Tibial nerve (tissue), 4 donors: ENCODE measurements at places on chromosomes 12 and 14.
A peak's percentile ranks its signal among the peaks of the same experiment; 100 is the strongest.

DNA sequence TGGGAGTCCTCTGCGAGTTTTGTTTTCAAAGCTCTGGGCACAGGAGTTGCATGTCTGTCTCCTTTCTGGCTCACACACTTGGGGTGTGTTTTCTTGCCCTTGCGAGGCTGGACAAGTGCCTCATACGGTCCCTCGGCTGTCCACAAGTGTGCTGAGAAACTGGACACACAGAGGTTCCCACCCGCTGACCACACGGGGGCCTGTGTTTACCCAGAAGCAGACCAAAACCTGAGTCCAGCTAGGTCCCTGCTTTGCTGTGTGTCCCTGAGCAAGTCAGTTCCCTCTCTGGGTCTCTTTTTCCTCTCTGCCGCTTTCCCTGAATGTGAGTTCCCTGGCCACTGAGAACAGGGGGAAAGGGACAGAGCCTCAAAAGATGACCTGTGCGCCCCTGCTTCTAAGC, 678 bp upstream of the OAS2 start:
- DNase-seq: no peak

DNA sequence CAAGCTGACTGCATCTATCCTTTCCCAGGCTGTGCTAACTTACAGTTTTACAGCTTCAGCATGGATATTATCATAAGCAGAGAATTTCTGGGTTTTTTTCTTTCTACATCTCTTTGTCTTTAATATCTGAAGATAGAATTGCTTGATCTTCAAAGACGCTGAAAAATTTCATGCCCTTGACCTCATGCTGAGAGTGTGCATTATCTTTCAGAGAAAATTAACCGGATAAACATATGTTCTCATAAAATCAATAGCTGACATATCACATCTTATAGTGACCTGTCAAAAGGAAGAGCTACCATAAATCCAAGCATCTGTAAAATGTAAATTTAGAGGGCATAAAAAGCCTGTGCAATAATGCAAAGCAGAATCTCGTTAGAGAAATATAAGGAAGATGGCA, 1704.1 kb upstream of the FLRT2 start:
- no peak for DNase-seq

- no peak for DNase-seq
These were observed 2.3 kb downstream of the KRT85 start for GRCh38 chr12:52364901-52365489.

DNA sequence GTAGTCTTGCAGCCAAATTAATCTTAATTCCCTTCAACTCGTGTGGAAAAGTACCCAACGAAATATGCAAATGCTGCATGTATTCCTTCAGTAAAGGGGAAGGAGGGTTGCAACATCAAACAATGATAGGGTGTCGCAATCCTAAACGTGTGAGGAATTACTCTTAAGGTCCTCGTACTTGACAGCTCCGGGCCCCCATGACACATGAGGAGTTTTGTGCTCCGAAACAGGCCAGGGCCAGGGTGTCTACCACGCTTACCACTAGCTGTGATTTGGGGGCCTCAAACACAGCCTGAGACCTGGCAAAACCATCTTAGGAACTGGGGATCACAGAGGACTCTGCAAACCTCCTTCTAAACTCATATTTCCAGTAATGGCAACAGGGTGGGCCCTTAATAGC, 20.4 kb downstream of the FOS start:
- DNase-seq: peak; percentile 85

DNA sequence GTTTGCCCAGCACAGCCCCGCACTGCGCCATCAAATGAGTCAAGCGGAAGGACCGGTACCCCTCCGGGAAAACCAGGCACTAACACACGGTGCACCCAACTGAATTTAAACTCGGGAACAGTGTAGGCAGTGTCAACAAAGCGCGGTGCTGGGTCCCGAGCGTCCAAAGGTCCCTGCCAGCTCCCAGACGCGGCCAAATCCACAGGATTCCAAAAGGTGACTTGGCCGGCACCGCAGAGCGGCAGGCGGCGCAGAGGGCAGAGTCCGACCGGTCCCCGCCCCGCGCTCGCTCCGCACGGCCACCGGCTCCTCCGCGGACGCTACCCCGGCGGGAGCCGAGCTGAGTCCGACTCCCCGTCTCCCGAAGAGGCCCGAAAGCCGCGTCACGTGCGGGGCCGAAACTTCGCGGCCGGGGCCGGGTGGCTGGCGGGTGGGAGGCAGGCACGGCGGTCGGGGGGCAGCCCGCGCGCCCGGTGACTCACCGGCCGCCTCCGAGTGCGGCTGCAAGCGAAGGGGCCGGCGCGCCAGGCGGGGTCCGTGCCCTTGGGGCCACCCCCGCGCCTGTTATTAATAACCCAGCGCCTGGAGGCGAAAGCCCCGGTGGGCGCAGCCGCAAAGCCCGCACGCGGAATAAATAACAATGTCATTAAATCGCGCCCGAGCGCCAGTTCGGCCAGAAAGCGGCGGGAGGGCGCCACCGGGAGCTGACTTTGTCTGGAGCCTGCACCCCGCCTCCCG, 863 bp downstream of the DENND5B start:
- DNase-seq: peak; percentile 17

DNA sequence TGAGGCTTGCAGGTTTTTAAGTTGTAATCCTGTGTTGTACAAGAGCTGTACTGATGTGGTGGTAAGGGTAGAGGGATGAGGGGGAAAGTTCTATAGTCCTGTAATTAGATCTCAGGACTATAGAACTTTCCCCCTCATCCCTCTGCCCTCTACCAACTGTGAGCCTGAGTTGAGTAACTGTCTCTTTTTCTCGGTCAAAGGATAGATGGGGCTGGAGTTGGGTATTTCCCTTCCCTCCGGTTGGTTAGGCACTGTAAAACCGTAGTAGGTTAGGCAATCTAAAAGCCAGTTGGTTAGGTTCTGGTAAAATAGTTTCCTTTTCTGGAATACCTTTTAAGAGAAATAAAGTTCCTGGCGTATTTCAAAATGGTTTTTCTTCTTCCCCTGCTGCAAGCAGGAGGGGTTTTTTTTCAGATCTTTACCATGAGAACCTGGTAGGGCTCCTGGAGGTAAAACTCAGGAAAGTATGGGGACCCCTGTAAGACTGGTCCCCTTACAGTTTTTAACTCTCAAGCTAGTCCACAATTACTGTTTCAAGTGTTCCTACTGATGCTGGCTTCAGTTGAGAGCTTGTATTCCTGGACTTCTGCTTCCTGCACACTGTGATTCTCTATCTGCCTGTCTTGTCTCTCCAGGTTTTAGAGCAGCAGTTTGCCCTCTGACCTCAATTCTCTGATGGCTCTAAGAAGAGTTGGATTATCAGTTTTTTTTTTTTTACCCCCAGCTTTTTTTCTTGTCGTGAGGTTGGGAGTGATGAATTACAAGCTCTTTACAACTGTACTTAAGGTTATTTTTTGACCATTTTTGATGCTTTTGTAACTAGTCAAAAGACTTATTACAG, 58.7 kb downstream of the FUT8 start:
- DNase-seq: no peak

DNA sequence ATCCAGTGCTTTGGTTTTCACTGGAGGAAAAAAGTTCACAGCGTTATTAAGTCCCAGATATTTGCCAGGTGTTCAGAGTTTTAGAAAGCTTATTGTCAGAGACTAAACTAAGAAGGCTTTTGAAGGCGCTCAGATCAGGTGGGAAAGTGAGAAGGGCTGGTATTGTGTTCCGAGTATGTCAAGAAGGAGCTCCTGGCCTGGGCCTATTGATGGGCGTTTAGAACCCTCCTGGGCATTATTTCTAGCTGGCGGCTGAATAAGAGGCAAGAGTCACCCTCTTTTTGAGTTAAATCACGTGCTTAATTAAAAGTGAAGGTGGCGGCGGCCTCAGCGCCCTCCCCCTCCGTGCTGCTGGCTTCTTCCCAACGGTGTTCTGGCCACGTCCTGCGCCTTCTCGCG, 20.9 kb upstream of the GNS start:
- no peak for DNase-seq
